ENCODE measurements at places on chromosomes 3 and 15.
A peak's percentile ranks its signal among the peaks of the same experiment; 100 is the strongest.

DNA sequence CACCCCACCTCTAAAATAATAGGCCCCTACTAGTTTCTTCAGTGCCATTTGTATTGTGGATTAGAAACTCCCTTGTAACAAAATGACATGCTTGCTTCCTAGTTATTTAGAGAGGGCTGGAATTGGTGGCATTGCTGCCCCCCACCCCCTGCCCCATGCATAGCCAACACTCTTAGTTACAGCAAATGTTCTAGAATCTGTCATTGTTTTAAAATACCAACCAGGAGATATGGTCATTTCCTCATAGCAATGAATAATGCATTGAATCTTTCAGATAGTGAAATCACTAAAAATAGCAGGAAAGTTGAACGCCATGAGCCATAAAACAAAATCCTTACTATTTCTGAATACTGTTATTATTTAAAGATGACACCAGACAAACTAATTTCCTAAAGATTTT lies 292.5 kb downstream of the ARPP21 start:
- no peak for DNase-seq

DNA sequence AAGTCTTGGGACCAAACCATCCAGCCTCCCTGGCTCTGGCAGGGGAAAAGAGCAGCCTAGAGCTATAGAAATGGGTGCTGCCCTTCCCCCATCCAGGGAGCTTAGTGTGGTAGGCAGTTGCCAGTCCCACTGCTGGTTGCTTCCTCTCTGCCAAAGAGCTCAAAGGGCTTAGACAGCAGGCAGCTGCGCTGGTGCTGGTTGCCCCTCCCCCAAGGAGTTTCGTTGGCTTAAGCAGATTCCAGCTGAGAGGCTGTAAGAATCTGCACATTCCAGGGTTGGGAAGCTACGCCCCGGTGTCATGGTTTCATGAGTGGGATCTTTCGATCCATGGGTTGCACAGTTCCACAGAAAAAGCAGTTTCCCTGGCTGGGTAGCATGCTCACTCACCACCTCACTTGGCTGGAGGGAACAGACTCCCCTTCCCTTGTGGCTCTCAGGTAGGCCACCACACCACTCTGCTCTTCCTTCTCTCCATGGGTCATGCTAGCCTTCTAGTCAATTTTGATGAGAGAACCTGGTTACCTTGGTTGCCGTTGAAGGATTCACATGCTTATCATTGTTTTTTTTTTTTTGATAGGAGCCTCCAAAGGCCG lies 195.1 kb downstream of the EPHA6 start:
- no peak for DNase-seq

DNA sequence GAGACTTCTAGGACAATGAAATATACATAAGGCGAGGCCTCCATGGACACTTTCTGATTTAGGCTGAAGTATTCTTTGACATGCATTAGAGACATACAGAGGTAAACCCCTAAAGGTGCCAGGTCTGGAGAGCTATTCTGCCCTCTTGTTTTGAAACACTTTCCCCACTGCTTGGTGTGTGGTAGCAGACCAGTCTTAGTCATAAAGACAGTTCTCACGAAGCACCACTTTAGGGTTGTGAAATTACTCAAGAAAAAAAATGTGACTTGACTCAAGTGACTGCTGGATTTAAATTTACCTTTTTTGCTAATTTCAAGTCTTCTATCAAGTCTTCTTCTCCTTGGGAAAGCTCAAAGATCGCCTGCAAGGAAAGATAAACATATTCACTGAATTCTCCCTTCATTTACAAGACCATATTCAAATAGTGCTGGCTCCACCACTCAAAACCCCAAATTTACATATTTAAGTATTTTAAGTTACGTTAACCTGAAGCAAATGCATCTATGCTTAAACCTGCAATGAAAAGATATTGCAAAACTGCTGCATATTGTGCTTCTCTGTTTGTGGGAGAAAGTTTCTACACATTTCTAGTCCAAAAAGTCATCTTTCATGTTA lies 48.4 kb downstream of the ARHGEF3 start:
- no peak for DNase-seq

DNA sequence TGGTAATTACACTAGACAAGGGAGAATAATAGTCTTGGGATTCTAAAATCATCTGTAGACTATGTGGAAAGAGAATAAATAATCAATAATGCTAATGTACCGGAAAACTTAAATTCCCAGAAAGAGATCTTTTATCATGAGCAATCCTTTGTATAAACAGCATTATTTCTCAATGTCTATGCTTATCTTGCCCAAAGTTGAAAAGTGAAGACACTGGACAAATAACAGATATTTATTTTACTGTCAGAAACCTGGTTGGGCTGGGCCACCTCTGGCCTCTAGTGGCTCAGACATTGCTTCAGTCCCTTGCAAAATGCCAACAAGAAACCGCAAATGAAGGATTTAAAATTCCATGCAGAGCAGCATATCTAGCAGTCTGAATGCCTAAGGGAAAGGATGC lies 409.9 kb downstream of the FHIT start:
- no peak for DNase-seq

GRCh38 chr3:169497567-169498257 lies 165.8 kb downstream of the MECOM start:
- no peak for DNase-seq

GRCh38 chr15:72200395-72201237 lies 3.0 kb upstream of the GRAMD2A start:
- DNase-seq: no peak

GRCh38 chr15:100124361-100124760 lies 217.4 kb downstream of the ADAMTS17 start:
- no peak for DNase-seq

GRCh38 chr15:74431645-74432044 lies 2.1 kb downstream of the SEMA7A start:
- no peak for DNase-seq

DNA sequence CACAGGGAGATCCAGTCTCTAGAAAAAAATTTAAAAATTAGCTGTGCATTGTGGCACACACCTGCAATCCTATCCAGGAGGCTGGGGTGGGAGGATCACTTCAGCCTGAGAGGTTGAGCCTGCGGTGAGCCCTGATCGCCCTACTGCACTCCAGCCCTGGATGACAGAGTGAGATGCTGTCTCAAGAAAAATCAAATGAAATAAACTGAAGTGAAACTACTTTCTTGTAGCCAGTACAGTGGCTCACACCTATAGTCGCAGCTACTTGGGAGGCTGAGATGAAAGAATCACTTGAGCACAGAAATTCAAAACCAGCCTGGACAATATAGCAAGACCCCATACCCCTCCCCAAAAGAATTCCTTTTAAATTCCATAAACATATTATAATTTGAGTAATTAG lies 35.4 kb downstream of the SMARCC1 start:
- no peak for DNase-seq

- DNase-seq: no peak
Observed at GRCh38 chr3:46984591-46985459, 5.4 kb downstream of the NBEAL2 start.

DNA sequence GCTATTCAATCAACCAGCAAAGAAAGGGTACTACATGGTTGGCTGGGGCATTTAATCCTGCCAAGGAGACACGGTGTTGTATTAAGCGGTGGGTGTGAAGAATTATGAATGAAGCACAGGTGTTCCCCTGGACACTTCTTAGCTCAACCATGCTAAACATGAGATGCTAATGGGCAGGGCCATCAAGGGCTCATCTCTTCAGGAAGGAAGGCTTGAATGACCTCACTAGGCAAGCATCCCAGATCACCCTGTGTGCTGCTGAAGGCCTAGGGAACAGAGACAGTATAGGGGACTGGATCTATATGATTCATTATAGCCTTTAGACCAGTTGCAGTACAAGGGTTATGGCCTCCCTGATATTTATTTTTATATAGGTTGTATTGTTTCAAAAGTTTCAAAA lies 221.3 kb upstream of the SLCO3A1 start:
- DNase-seq: no peak

DNA sequence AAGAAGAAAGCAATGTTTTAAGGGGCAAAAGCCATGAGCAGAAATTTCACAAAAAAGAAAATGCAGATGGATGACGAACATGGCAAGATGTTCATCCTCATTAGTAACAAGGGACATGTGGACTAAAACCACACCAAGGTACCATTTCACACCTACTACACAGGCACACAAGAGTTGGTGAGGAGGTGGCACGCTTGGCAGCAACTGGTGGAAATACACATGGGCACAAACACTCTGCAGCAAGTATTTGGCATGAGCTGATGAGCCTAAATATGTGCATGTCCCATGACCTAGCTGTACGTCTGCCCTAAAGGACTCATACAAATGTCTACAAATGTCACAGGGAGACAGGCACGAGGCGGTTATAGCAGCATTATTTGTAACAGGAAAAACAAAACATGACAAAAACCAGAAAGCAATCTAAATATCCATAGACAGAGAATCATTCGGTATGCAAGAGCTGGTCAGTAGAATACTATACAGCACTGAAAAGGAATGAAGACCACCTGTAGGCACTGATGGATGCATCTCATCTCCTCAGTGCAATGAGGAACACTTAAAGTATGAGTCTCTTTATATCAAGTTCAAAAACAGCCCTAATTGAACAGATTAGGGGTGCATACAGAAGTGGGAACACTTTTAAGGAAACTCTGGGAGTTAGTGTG lies 11.5 kb upstream of the FBLN2 start:
- no peak for DNase-seq

DNA sequence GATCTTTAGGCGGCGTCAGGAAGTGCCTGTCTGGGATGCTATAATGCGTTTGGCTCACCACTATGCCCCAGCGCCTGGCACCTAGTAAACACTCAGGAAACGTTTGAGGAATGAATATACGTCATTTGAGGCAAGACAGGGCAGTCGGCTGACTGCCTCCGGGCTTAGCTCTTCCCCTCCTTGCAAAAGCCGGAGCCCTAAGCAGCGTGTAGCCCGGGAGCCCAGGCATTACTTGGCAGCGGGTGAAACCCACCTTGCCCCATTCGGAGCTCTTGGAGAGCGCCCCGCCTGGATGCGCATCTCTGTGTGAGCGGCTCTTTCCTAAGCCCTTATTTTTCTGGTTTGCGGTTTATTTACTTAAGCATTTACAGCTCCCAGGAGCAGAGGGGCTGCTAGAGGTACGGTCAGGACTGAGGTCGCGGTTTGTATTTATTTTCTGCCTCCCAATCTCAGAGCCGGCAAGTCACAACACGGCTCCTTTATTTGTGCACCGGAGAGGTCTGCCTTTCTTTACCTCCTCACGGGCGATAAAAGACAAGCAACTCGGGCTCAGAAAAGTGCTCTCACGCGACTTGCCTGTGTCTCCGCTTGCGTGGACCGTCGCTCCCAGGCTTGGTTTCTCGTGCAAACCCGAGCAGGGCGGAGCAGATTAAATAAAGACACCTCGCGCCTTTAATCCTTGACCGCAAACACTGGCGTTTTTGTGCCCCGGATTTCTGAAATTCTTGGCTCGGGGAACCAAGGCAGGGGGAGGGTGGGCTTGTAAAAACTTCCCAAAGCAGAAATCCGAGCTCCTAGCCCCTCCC lies 737 bp upstream of the ITPR1 start:
- DNase-seq: peak; percentile 25

DNA sequence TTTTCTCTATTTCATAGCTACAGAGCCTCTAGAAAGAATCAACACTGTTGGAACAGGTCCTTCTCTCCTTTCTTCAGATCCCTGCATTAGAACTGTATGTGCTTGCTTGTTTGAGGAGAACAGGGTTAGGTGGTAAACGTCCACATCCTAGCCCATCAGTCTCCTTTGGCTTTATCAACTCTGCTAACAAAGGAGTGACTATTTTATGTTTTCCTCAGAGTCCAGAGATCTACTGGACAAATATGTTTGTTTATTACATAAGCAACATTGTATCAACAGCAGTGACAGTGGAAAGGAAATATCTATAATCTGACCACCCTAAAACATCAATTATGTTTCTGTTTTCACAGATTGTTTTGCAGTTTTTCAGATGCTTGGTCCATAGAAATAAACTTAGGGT lies 39.6 kb downstream of the CMSS1 start:
- DNase-seq: no peak

DNA sequence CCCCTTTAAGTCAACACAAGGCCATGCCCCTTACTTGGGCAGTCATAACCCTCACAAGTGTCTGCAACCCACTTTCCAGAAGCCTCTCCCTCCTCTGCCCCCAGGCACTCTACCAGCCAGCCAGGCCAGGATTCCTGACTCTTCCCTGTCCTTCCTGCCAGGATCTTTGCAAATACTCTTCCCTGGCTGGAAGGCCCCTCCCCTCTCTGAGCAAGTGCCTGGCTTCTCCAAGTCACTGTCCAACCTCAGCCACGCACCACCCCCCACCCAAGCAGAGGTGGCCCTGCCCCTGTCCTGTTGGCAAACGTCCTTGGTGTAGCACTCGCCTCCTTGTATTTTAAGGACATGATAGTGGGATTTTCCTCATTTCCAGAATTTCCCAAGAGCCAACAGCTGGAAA lies 54.7 kb upstream of the USP3 start:
- DNase-seq: no peak

GRCh38 chr15:61910839-61911369 lies 149.3 kb downstream of the VPS13C start:
- DNase-seq: no peak

DNA sequence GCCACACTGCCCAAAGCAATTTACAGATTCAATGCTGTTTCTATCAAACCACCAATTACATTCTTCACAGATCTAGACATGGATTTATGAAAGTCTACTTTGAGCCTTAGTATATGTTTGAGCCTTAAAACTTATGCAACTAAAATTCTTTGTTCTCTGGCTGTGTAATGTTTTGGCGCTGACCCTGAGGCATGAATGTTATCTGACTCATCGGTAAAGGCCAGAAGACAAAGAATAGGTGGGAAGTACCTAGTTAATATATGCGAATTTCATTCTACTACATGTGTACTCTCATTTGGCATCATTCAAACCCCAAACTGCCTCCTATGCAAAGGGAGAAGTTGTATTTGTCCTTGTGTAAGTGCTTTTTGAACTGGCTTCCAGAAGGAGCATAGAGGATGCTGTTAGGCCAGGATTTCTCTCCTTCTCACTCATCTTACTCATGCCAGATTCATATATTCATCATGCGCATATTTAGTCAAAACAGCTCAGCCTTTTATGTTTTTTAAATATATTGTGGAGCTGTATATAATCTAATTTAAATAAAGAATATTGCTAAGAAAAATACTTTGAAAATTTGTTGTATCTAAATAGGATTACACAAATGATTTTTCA lies 204.2 kb downstream of the NFKBIZ start:
- no peak for DNase-seq

DNA sequence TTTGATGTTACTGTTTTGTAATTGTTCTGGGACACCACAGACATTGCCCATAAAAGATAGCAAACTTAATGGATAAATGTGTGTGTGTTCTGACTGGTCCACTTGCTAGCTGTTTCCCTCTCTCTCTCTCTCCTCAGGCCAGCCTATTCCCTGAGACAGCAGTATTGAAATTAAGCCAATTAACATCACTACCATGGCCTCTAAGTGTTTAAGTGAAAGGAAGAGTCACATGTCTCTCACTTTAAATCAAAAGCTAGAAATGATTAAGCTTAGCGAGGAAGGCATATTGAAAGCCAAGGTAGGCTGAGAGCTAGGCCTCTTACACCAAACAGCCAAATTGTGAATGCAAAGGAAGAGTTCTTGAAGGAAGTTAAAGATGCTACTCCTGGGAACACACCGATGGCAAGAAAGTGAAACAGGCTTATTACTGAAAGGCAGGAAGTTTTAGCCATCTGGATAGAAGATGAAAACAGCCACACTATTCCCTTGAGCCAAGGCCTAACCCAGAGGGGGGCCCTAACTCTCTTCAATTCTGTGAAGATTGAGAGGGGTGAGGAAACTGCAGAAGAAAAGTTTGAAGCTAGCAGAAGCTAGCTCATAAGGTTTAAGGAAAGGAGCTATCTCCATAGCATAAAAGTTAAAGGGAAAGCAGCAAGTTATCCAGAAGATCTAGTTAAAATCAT lies 295.1 kb downstream of the CHST2 start:
- DNase-seq: no peak

Measured in naive thymus-derived CD8-positive, alpha-beta T cell (primary cell).